Activated CD4-positive, alpha-beta memory T cell treated with anti-CD3 and anti-CD28 coated beads for 36 hours (primary cell): ENCODE measurements at places on chromosomes 5 and 9. TPM values are rescaled to one million over a fixed set of nuclear protein-coding genes. Genes with fewer than 3 reads are reported as not detected.

FOXD1 gene
- 0.38 TPM for total RNA-seq

PCDHGA12 gene
- not detected for total RNA-seq

FGF1 gene
- total RNA-seq: not detected

- H3K4me3 ChIP-seq: no peak overlapping the region
- no peaks in the 10 kb centered on the region for H3K4me1 ChIP-seq
- DNase-seq: no peak
- H3K36me3 ChIP-seq: no peaks in the 10 kb centered on the region
Measured at GRCh38 chr5:167770461-167770860, 521.0 kb upstream of the WWC1 start.

GRCh38 chr9:101337237-101337636 lies 47.6 kb downstream of the BAAT start:
- H3K4me3 ChIP-seq: no peak overlapping the region
- H3K27me3 ChIP-seq: peaks cover 7% of the 10 kb centered on the region
- H3K27ac ChIP-seq: no peak overlapping the region
- no peaks in the 10 kb centered on the region for H3K4me1 ChIP-seq
- no peaks in the 10 kb centered on the region for H3K36me3 ChIP-seq

GRCh38 chr5:166329149-166329800 lies 1962.2 kb upstream of the WWC1 start:
- DNase-seq: no peak
- no peak overlapping the region for H3K27ac ChIP-seq
- H3K4me1 ChIP-seq: no peaks in the 10 kb centered on the region
- no peak overlapping the region for H3K4me3 ChIP-seq
- no peaks in the 10 kb centered on the region for H3K27me3 ChIP-seq

- no peak overlapping the region for H3K4me3 ChIP-seq
- DNase-seq: peak; percentile 68
- no peaks in the 10 kb centered on the region for H3K36me3 ChIP-seq
- H3K27me3 ChIP-seq: peaks cover 10% of the 10 kb centered on the region
Measured at GRCh38 chr9:91734371-91734981, 215.6 kb downstream of the ROR2 start.

- peak overlapping the region; percentile 96 for H3K4me3 ChIP-seq
- no peaks in the 10 kb centered on the region for H3K27me3 ChIP-seq
- H3K4me1 ChIP-seq: peaks cover 32% of the 10 kb centered on the region
- no peak for DNase-seq
- no peak overlapping the region for H3K27ac ChIP-seq
Measured at GRCh38 chr5:61163905-61164304, 1.6 kb upstream of the SMIM15 start.

- no peak overlapping the region for H3K4me3 ChIP-seq
- H3K27me3 ChIP-seq: peaks cover 10% of the 10 kb centered on the region
- H3K4me1 ChIP-seq: no peaks in the 10 kb centered on the region
- no peaks in the 10 kb centered on the region for H3K36me3 ChIP-seq
Measured at GRCh38 chr9:79977510-79978197, 405.9 kb downstream of the TLE4 start.
